Right lobe of liver (tissue), 6 donors: ENCODE measurements at places on chromosomes 4 and X.

DNA sequence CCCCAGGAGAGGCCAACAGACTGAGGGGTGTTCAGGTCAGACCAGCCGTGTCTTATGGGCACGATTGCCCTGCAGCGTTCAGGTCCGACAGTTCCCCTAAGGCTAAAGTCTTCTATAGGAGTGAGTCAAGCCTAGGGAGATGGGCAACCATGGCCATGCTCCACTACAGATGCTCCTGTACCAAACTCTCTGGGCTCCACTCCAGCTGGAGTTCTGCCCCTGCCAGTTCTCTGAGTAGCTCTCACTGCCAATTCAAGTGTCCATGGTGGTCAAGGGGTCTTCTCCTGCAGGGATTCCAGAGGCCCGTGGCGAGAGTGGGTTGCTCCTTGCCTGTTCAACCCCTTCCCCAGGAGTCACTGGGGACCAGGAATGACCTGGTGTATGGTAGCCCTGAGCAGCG is 38.2 kb downstream of the BEX3 start:
- no peak for DNase-seq

DNA sequence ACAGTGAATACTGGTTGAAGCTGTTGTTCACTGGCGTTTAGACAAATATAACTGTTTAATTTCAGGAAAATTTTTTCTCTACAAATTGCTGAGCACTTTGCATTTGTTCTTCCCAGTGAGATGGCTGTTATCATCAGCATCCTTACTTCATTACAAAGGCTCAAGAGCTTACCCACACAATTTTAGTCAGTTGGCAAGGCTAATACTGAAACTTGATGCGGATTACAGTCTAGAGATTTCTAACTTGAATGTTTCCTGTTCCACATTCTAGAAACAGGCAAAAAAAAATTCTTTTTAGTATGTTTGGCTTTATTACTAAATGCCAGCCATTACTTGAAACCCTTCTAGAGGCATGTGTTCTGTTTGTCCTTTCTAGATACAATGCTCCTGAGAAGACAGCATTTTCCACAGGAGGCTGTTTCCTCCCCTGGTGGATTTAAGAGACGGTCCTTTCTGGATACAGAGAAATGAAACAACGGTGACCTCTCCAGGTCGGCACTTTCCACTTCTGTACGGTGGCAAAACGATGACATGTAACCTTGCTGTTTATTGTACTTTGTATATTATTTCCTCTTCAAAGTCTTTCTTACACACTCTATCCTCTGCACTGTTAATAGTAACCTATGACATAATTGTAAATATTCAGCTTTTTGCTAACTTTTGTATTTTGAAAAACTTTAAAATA is 80.9 kb downstream of the RFC1 start:
- DNase-seq: no peak

DNA sequence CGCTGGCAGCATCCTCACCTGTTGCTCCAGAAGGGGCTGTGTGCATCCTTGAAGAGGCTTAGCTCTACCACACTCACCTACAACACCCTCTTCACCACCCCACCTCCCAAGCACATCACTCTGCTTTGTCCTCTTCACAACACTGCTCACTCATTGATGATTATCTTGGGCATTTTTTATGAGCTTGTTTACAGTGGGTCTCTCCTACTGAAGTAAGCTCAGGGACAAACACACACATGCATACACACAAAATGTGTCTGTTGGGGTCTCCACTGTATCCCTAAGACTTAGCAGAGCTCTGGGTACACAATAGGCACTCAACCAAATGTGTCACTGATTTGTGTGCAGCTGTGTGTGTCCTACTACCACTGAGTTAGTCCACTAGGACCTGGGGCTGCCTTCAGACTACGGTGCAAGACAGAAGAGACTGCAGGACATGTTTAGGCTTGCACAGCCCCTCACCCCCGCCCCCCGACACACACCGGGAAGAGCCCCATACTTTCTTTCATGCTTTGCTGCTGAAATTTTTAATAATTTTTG is 1.3 kb upstream of the GABRE start:
- DNase-seq: no peak

DNA sequence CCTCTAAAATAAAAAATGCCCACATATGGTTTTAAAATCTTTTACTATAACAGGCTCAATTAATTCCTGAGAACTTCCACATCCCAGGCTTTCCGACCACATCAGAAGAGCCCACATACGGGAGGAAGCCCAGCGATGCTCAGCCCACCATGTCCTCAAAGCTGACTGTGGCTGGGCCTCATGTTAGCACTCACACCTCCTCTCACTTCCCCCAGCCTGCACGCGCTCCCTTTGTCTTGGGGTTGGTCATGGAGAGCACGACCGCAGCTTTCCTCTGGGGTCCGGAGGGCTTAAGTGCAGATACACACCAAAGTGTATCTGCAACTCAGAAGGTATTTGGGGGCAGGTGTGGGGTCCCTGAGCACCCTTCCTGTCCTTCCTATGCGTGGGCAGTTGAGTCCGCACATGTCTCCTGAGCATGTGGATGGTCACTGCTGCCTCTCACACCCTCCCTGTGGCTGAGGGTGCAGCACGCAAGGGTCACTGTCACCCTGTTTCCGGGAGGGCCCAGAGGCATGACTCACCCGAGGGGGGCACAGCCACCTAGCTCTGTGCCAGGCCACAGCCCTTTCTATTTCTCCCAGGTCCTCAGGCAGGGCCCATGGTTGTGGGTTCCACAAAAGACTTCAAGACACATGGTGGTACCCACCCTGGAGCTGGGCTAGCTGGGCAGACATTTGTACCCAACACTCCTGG is 21.2 kb downstream of the WDR1 start:
- DNase-seq: no peak

- no peak for DNase-seq
Observed at GRCh38 chrX:52852110-52852860, 15.6 kb downstream of the XAGE3 start.
